HAP-1 (cell line): ENCODE measurements at places on chromosomes 1 and 21.

GRCh38 chr21:29074007-29074376 is 544 bp upstream of the CCT8 start:
- no peak for DNase-seq

- DNase-seq = no peak
Measured at GRCh38 chr1:41072051-41072450, 50.5 kb upstream of the SLFNL1 start.

GRCh38 chr1:228347181-228347580 is 59.5 kb downstream of the TRIM11 start:
- DNase-seq = no peak

- DNase-seq = peak; percentile 86
Measured at GRCh38 chr1:85580872-85581801, 576 bp downstream of the CCN1 start.

- no peak for DNase-seq
Measured at GRCh38 chr1:246591504-246591903, 25.2 kb downstream of the CNST start.

- DNase-seq = no peak
Measured at GRCh38 chr1:65691152-65691900, 101.4 kb upstream of the PDE4B start.
